ENCODE measurements at places on chromosomes 3 and 15.

DNA sequence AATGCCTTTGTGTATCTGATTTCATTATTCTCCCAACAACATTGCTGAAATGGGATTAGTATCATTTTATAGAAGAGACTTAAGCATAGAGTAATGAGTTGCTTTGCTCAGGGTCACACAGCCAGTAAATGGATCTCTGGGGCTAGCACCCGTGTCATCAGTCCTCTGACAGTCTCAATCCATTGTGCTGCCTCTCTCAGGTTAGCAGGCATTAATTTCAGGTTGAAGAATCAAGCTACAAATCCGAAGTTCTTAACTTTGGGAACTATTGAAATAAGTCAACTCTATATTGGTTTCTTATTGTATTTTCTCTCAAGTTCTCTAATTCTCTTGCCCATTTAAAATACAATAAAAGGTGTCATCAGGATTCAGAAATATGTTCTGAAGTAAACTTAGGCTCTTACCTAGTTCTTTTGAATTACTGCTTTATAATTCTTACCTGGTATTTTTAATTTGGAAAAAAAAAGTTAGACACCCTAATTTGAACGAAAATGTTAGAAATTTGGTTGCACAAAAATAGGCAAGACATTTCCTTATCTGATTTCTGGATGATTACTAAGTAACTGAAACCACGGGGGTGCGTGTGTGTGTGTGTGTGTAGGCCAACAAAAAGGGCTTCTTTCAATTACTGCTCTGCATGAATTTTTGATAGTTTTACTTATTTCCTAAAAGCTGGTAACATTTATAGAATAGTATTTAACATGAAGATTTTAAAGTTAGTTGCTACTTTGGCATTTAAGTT, 189.8 kb downstream of the MBNL1 start:
- no peak for DNase-seq

GRCh38 chr3:46900007-46900292, 22.4 kb downstream of the PTH1R start:
- no peak for DNase-seq

DNA sequence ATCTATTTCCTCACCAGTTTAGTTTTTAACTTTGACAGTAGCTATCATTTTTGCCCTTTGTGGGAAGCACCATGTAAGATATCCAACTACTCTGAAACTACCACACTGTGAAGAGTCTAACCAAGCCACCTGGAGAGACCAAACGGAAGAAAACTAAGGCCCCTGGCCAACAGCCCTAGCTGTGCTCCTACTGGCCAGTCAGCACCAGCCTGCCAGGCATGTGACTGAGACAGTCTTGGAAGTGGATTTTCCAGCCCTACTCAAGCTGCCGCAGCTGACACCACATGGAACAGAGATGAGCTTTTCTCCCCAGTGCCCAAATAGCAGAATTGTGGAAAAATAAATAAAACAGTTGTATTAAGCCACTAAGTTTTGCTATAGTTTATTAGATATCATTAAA, 2.9 kb upstream of the TBC1D5 start:
- DNase-seq: no peak

DNA sequence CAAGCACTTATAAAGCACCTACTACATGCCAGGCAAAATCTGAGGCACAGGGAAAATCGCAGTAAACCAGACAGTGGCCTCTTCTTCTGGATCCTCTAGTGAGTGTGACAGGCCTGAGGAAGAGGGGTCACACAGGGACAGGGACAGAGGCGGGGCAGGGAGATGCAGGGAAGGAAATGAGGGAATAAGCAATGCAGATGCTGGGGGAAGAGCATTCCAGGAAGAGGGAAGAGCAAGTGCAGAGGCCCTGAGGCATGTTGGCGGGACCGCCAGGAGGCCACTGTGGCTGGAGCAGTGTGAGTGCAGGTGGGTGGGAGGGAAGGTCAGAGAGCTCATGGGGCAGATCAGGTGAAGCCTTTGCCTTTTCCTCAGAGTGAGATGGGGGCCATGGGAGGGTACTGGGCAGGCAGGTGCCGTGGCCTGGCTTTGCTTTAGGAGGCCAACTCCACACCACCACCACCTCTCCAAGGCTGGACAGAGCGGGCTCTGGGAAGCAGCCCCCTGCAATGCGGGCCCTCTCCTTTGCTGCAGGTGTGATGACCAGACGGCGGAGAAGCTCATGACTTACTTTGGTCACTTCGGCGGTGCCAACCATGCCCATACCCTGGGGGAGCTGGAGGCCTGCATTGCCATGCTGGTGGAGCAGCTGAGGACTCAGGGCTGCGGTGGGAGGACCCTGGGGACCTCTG, 26.8 kb upstream of the GP9 start:
- no peak for DNase-seq

DNA sequence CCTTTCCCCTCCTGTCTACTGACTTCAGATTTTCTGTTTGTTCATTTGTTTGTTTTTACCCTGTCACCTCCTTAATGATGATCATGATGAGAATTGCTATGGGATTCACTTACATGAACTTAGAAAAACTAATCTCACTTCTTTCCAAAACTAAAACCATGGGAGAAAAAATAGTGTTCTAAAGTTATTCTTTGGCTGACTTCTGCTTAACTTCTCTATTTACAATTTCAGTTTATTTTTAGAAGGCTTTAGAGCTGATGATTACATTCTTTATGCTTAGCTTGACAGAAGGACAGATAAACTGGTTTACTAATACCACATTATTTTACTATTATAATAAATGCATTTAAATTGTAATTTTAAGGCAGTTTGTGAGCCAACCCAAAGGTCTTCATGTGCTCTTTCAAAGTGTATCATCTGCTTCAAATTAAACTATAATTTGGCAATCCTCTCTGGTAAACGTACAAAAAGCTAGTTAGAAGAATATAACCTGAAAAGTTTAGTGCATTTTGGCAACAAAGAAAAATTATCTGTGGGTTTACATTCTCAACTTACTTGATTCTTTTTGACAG, 676.8 kb upstream of the UBE2E2 start:
- no peak for DNase-seq

DNA sequence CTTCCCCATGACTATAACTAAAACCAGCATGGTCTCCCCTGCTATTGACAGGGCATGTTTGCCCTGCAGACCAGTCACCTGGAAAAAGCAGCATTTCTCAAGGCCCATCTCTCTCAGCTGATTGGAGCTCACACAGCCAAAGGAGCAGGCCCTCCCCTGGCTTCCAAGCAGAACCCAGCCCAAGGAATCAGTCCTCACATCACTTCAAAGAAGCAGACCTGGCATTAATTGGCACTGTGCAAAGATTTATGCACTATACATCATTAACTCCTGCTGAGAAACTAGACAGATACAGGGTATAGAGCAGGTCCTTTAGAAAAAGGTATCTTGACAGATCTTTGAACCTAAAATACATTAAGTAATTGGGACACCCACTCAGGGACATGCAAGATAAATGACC, 323.8 kb upstream of the PPP2R3A start:
- DNase-seq: no peak

- DNase-seq: no peak
Measured at GRCh38 chr3:35857004-35857403, 217.7 kb downstream of the ARPP21 start.

DNA sequence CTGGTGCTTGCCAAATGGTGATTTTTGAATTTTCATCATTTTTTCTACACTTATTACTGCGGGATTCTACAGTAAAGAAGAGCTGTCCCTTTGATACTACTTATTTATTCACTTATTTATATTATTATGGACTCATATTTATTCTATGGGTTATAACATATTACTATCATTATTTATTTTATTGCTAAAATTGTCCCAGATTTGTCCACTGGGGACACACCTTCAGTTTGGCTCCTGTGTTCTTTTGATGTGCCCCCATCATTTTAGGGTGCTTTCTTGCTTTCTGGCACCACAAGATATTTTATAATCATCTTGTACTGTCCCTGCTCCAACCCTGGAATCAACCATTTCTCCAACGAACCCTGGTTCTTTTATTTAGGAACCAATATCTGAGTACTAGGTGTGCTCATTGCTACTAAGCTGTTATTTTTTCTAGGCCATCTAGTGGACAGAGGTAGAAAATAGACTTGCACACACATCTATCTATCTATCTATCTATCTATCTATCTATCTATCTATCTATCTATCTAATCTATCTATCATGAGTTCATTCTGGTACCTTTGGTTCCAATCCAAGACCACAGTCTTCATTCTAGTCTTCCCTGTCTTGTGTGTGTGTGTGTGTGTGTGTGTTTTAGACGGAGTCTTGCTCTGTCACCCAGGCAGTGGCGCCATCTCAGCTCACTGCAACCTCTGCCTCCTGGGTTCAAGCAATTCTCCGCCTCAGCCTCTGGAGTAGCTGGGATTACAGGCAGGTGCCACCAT, 16.0 kb downstream of the SLC22A14 start:
- DNase-seq: no peak

DNA sequence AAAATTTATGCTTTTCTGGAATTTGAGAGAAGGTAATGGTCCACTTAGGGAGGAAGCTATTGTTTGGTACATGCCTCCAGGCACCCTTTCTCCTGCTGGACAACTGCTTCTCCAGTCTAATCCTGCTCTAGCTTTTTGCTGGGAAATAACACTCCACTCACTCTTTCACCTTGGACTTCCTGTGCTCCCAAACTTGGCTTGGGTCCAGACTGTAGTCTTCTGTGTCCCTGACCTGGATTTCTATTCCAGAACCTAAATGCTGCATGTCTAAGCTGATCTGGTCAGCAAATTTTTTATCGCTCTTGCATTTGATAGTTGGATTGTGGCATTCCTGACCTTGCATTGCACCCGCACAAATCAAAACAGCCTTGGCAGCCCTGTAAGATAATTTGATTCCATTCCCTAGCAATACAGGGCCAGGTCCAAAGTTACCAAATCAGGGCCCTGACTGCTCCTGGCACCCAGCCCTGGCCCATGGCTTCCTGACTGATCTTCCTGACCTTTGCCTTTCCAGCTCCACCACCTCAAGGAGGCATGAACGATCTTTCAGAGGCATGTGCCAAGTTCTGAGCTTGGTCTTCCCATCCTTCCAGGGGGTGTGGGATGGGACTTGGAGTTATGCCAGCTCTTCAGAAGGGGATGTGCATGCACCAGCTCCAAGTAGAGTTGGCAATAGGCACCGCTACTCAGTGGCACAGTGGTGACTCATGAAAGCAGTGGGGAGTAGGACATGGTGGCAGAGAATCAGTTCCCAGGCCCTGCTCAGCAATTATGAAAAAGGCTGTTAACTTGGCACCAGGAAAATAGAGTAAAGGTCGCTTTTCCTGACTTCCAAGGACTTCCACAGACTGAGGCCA, 43.9 kb upstream of the GOLGA8J start:
- DNase-seq: no peak

Measured in activated CD8-positive, alpha-beta memory T cell treated with anti-CD3 and anti-CD28 coated beads for 1 hour (primary cell).